ENCODE measurements at places on chromosomes 1 and 21.

DNA sequence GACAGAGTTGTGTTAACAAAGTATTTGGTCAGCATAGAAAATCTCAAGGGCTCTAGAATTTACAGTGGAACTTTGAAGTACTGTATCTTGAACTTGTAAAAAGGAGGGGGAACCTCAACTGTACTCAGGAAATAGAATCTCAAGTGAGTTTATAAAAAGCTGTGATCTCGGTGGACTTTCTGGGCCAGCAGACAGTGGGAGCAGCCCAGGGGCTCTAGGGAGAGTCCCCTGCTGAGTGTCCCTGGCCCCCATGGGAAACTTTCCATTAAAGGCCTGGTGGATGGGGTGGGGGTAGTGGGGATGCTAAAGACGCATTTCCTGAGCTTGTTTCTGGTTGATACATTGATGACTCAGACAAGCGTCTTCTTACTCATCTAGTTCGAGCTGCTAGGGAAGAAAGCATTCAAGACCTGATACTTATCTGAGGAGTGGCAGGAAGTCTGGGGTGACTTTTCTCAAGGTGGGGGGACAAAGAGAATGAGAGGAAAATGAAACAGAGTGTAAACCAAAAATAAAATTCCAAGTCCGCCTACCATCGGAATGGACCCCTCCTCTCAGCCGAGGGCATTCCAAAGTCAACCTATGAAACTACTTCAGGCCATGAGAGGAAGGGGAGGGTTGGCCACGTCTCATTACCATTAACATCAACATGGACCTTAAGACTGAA, 65.5 kb downstream of the NID1 start:
- no peak for DNase-seq

DNA sequence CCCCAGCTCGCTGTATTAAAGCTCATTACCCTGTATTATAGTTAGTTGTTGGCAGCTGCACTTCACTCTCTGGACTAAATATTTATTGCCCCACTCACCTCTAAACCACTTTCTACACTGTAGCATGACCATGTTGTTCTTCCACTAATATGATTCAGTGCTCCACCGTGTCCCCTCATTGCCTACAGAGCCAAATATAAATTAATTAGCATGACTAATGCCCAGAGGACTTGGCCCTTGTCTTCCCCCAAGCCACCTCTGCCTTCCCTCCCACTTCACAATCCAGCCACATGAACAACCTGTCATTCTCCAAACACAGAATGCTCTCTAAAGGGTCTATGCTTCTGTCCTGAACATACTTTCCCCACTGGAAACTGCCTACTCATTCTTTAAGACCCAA, 276.5 kb downstream of the PLPP3 start:
- DNase-seq: no peak

- no peak for DNase-seq
These were observed 4.3 kb downstream of the HSF2BP start for GRCh38 chr21:43654806-43655489.

DNA sequence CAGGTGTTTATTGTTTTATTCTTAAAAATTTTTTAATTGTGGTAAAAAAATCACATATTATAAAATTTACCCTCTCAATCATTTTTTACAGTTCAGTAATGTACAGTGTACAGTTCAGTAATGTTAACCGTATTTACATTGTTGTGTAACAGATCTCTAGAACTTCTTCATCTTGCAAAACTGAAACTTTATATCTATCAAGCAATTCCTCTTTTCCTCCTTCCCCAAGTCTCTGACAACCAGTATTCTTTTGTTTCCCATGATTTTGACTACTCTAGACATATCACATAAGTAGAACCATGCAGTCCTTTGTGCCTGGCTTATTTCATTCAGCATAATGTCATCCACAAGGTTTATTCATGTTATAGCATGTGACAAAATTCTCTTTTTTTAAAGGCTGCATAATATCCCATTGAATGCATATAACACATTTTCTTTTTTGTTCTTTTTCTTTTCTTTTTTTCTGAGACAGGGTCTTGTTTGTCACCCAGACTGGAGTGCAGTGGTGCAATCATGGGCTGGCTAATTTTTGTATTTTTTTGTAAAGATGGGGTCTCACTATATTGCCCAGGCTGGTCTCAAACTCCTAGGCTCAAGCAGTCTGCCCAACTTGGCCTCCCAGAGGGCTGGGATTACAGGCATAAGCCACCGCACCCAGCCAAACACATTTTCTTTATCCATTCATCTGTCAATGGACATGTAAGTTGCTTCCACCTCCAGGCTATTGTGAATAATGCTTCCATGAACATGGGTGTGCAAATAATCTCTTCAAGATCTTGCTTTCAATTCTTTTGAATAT, 17.2 kb upstream of the RCSD1 start:
- no peak for DNase-seq

- DNase-seq: no peak
These were observed 315.8 kb upstream of the USP24 start for GRCh38 chr1:55530749-55531478.

GRCh38 chr1:42335809-42336518, 929 bp upstream of the FOXJ3 start:
- DNase-seq: no peak

DNA sequence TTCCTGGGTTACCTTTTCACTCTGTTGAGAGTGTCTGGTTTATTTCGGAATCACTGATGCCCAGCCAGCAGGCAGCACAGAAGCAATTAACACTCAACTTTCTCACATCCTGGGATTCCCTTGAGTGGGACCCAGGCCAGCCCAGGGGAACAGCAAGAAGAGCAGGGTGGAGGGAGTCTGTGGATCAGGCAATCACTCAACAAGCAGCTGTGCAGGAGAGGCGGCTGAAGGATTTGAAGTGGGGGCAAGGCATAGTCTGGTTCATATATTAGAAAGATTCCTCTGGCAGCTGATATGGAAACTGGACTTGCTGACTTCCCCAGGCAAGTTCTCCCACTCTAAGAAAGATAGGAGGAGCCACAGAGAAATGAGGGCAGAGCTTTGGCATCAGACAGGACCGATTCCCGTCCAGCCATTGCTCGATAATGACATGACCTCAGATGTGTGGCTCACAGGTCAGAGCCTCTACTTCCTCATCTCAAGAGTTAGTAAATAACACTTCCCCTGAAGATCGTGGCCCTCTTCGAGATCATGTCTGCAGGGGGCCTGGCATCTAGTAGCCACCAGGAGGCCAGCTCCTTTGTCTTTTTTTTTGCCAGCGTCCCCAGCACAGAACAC, 12.4 kb downstream of the EPHA8 start:
- no peak for DNase-seq
